ENCODE measurements at places on chromosomes 11 and 22. TPM values are rescaled to one million over a fixed set of nuclear protein-coding genes. Genes with fewer than 3 reads are reported as not detected.

- DNase-seq = no peak
Observed at GRCh38 chr11:33861386-33861785, 30.5 kb downstream of the LMO2 start.

DNA sequence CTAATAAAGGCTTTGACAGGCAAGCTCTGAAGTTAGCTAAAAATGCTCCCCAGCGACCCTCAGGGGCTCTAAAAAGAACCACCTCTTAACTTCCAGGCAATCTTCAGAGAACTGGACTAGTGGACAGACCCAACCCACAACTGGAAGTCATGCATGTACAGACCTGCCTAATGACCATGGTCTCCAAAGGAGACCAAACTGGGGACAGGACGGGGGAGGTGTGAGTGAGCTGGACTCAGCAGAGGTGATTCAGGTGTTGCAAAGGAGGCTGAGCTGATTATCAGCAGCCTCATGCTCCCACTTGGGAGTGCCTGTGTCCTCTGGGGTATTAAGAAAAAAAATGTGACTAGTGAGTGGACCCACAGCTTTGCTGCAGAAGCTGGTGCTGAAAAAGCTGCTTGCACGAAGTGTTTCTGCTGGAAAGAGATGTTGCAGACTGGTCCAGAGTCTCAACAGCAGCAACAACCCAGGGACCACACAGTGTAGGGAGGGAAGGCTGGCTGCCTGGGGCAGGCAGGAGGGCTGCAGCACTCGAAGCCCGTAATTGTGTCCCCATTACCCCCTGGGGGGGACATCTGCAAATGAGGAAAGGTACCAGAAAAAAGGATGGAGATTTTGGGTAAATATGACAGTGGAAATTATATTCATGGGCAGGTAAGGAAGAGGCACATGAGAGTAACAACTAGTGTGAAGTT, 35.3 kb downstream of the PITPNB start:
- no peak for DNase-seq

DNA sequence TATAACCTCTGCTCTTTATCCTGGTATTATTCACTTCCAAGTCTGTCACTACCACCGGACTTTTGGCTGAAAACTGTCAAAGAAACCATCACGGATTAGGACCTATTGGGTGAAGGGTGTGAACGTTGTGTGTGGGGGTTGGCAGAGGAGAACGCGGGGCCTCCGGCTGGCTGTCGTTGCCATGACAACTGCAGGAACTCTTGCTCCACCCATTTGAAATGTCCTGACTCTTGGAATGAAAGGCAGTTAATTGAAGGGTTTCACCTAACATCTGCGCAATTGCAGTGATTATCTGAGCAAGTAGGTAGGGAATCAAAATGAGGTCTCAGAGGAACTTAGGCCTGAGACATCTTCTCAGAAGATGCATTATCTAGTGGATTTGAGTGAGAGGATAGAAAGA, 60.9 kb upstream of the CLMP start:
- DNase-seq = no peak

- DNase-seq = no peak
Observed at GRCh38 chr11:130718120-130718519, 198.2 kb downstream of the SNX19 start.

- DNase-seq = no peak
Observed at GRCh38 chr11:102840018-102840417, 3.4 kb downstream of the MMP3 start.

- DNase-seq = no peak
Observed at GRCh38 chr11:37712251-37712650, 1114.2 kb upstream of the RAG2 start.

- DNase-seq = no peak
Observed at GRCh38 chr11:122832721-122833470, 5.4 kb upstream of the CRTAM start.

Gene ZW10
- 14.9 TPM for polyA plus RNA-seq

Gene BAD
- 27.5 TPM for polyA plus RNA-seq

Gene PRSS23
- 19.5 TPM for polyA plus RNA-seq

Gene NCR3LG1
- polyA plus RNA-seq = 0.29 TPM
